ENCODE measurements at places on chromosomes 2 and 18.

DNA sequence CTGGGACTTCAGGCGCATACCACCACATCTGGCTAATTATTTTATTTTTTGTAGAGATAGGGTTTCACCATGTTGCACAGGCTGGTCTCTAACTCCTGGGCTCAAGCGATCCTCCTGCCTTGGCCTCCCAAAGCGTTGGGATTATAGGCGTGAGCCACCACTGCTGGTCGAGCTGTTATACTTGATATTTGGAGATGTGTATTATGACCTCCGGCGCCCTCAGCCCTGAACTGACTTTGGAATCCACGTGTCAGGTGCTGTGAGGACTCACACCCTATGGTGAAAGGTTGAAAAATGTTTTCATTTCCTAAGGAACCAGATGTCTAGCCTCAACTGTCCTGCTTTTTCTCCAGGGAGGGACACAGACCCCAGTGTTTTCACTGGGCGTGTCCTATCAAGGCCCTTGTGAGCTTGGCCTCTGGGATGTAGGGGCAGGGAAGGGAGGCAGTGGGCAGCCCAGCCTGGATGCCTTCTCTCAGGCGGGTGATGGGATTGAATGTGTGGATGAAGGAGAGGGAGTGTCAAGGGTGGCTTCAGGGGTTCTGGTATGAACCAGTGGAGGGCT, 56.4 kb upstream of the HAAO start:
- DNase-seq = no peak

- no peak for DNase-seq
Measured at GRCh38 chr2:110647777-110648176, 30.1 kb downstream of the BUB1 start.

- DNase-seq = peak; percentile 36
Measured at GRCh38 chr2:86079981-86080911, 25.4 kb downstream of the POLR1A start.

DNA sequence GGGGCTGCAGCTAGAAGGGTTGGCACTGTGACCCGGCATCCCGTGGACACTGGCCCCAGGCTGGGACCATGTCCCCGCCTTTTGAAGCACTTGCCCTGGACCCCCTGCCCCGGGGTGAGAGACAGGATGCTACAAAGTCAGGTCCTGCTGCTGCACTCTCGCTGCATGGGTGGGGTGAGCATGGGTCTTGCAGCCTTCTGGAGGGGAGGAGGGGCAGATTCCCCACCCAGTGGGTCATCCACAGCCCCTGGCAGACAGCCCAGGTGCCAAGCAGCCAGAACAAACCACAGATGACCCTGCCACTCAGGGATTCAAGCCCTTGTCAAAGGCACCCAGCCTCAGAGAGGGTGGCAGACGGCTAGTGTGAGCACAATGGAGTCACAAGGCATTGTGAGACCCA, 5.7 kb upstream of the NMUR1 start:
- DNase-seq = no peak
